Coronary artery (tissue), 2 donors: ENCODE measurements at places on chromosomes 1 and 21.

GRCh38 chr1:29856340-29857114, 620.2 kb downstream of the PTPRU start:
- DNase-seq: no peak

DNA sequence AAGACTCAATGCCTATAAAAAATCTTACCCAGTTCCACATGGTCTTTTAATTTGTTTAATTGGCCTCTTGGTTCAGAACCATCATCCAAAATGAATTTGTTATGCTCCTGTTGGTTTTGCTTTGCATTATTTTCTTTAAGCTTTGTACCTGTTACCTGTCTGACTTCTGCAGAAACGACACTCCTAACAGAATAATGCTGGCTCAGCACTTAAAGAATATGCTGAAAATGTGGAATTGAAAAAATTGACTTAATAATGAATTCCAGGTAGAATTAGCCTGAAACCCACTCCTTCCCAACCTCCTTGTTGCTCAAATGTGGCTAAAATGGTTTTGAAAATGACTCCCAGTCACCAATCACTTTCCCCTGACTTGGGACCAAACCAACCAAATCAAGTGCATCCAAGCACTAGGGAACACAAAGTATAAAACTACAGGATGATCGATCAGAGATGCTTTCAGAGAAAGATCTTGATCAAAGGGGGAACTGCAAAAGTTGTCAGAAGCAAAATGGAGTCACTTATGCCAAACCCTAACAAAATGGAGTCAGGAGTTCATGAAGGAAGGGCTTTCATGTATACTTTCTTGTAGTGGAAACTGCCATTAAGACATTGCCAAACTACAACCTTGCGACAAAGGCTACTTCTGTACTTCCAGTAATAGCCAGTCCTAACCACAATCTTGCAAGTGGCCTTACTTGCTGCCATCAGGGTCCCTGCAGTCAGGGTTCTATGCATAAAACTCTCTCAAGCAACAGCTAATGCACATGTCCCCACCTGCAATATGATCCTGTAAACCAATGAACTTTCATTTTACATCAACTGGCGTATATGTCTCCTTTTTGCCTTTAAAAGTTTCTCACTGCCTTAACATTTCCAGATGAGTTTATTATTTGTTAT, 5.4 kb downstream of the GBP7 start:
- DNase-seq: no peak

GRCh38 chr21:39467746-39468145, 16.0 kb downstream of the SH3BGR start:
- DNase-seq: no peak

DNA sequence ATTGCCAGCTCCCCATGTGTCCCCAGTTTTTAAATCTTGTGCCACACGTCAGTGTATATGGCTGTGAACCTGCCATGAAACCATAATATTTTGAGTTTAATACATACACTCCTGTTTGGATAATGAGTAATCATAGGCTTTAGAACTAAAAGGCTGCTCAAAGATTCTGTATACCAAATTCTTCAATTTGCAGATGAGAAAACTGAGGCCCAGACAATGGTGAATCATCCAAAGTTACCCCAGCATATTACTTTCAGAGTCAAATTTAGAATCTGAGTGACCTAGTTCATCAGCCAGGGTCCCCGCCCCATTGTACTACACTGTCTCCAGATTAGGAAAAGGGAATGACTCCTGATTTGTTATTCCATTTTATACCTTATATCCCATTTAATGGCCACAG, 224.6 kb downstream of the FGGY start:
- no peak for DNase-seq

GRCh38 chr1:119010201-119010600, 22.1 kb upstream of the TBX15 start:
- DNase-seq: no peak

GRCh38 chr1:65360648-65361047, 51.3 kb downstream of the DNAJC6 start:
- no peak for DNase-seq

DNA sequence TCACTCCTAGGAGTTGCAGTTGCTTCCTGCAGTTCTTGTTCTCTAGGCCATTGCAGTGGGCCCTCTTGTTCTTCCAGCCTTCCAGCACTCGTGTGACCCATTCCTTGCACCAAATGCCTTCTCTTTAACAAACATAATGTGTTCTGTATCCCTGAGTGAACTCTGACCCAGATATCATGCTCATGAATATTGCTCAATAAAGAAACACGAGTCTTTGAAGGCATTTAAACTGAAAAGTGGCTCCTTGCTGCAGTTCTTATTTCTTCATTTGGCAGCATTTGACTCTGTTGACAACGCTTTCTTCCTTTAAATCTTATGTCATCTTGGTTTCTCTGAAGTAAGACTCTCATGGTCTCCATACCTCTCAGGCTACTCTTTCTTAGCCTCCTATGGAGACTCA, 100.7 kb upstream of the PDE4B start:
- DNase-seq: no peak

DNA sequence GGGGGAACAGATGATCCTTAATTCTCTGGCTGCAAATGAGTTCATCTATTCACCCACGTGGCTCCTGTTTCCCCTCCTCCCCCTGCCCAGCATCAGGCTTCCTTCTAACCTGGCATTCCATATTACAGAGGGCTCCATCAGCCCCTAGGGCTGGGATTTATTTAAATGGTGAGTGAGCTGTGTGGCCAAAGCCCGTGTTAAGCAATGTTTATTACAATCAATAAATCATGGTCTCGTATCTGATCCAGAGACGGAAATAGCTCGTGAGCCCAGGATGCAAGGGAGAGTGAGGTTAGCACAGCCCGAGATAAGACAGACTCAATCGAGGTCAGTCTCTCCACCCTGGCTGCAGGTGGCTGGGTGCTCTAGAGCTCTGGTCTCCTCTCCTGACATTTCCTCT, 43.1 kb upstream of the IGSF21 start:
- no peak for DNase-seq

- no peak for DNase-seq
Observed at GRCh38 chr1:36083219-36083618, 675 bp upstream of the TEKT2 start.

DNA sequence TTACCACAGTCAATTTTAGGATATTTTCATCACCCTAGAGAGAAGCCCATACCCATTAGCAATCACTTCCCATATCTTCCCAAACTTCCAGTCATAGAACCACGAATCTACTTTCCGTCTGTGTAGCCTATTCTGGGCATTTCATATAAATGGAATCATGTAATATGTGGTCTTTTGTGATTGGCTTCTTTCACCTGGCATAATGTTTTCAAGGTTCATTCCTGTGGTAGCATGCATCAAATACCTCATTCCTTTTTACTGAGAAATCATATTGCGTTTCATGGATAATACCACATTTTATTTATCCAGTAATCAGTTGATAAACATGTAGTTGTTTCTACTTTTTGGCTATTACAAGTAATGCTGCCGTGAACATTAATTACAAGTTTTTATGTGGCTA, 21.5 kb downstream of the DESI2 start:
- DNase-seq: no peak

DNA sequence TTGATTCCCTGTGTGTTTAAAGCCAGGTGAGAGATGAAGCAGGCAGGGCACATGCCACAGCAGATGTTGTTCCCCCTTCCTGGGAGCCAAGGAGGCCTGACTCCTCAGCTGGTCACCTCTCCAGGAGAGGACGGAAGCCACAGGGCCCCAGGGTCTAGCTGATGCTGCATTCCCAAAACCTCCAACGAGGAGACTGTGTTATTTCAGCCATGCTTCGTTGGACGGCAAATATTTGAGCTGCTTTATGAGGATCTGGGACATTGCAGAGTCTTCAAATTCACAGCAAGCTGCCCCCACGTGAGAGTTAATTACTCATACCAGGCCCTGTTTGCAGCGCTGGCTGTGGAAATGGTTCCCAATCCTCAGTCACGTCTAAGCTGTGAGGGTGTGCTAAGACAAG, 85.3 kb downstream of the CDC7 start:
- no peak for DNase-seq

- no peak for DNase-seq
Observed at GRCh38 chr1:218705911-218706893, 361.1 kb downstream of the TGFB2 start.

DNA sequence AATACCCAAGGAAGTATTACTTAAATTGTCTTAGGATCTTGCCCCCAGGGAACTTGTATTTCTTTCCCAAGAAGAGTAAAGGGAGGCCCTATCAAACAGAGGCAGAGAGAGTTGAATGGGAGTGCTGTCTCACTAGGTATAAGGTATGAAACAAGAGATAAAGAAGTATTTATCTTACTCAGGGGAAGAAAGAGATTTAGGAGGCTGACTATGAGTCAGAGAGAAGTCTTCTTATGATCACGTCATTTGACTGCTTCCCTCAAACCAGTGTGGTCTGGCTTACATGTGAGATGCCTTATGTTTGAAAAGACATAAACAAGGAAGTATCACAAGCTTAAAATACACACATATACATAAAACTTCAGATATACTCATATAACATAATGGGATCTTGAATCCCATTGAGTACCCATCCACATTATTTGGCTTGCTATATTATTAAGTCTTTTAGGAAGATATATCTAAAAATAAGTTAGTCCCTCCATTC, 29.6 kb downstream of the DUSP10 start:
- no peak for DNase-seq

- no peak for DNase-seq
Observed at GRCh38 chr1:41765152-41765551, 153.6 kb downstream of the HIVEP3 start.

DNA sequence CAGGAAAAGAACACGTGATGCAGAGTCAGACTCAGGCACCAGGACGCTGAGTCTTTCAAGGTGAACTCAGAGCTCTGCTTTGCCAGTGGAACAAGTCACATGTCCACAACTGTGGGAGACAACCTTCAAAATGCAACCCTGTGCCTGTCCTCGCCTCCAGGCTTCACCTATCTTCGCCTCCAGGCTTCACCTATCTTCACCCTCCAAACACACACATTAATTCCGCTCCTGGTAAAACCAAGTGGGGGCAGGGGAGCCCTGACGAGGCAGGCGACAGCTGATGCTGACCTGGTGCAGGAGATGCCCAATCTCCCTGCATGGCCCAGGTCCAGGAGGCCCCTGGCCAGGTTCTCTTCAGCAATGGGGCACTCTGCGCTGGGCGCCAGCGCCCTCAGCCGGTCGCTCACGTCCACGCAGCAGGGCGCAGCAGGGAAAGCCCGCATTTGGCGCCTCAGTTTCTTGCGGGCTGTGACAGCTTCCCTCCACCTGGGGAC, 28.0 kb upstream of the LSS start:
- no peak for DNase-seq

GRCh38 chr1:78275456-78275855, 215.3 kb upstream of the PTGFR start:
- DNase-seq: no peak

DNA sequence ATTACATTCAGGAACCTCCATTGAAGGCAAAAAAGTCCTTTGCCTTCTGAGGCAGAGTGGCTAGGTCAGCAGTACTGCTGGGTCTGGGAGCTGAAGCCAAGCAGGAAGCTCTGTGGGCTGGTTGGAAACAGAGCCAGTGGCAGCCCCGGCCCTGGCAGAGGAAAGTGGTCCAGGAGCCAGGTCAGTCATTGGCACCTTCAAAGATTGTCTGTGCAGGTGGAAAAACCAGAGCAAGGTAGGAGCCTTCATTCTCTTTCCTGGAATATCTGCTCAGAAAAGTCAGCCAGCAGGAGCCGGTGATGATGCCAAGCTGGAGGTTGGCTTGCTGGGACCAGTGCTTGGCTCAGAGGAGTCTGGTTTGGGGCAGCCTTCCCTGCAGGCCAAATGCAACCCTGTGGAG, 12.5 kb upstream of the DISP3 start:
- DNase-seq: no peak

DNA sequence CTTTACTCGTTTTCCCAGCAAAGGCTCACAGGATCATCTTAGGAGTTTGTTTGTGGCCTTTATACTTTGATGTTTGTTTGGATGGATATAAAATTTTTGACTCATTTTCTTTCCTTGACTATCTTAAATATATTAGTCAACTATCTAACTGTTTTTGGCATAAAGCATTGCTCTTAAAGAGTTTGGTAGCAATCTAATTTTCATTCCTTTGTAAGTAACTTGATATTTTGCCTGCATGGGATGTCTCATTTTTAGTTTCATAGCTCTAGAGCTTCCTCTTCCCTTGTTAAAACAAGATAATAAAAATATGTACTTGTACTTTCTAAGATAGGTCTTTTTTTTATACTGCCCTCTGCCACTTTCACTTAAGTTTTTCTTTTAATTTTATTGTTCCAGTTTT, 161.9 kb downstream of the MAGI3 start:
- no peak for DNase-seq

DNA sequence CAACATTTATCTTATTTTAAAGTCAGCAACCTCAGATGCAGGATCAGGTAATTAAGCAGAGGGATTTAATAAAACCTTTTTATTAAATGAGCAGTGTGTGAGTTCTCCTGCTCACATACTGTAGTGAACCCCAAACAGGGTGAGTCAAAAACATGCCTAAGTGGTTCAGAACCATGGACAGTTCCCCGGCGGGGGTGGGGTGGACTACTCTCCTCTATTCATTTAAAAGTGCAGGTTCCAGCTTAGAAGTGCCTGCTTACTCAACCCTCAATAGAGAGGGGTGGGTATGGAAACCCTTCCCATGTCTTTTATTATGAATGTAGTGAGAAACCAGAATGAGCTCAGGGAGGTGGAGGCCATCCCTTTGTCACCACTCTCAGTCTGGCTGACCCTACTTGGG, 397.9 kb downstream of the HHAT start:
- no peak for DNase-seq

- no peak for DNase-seq
Observed at GRCh38 chr1:38598118-38598517, 261.5 kb downstream of the RRAGC start.

GRCh38 chr1:199976496-199977144, 50.9 kb upstream of the NR5A2 start:
- no peak for DNase-seq

- DNase-seq: peak; percentile 43
Observed at GRCh38 chr21:41526478-41527087, 18.6 kb upstream of the TMPRSS2 start.

- no peak for DNase-seq
Observed at GRCh38 chr1:6495041-6495441, 3.6 kb upstream of the PLEKHG5 start.

- no peak for DNase-seq
Observed at GRCh38 chr1:156910309-156910782, 10.1 kb upstream of the LRRC71 start.

- DNase-seq: no peak
Observed at GRCh38 chr1:173421286-173421685, 55.8 kb upstream of the PRDX6 start.

DNA sequence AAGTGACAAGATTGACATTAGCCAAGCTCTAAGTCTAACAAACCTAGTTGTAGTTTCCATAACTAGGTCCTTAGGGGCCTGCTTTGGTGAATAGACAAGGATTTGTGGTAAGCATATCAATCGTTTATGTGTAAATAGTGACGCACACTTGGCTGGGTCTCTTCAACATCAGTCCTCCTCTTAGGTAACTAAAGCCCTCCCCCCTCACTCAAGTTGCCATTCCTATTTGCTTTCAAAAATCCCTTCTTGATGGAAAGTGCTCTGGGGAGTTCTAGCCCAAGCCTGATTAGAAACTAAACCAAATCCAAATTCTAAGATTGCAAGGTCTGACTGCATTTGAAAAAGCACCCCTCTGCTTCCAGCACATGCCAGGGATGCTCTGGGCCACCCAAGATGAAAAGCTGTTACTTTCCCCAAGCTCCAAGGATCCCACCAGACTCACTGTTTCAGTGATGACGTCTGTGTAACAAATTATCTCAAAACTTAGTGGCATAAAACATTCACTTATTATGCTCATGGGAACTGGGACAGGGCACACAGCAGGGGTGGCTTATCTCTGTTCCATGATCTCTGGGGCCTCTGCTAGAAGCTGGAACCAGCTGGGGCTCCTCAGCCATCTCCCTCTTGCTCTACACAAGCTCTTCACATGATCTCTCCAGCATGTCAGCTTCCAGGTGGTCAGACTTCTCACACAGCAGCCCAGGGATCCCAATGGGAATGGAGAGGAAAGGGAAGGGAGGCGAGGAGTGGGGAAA, 74.1 kb downstream of the RRAGC start:
- peak; percentile 3 for DNase-seq
